ENCODE measurements at places on chromosomes 16 and 17. TPM values are rescaled to one million over a fixed set of nuclear protein-coding genes. Genes with fewer than 3 reads are reported as not detected.
A peak's percentile ranks its signal among the peaks of the same experiment; 100 is the strongest.

Gene LUC7L
- total RNA-seq, result 193 TPM

DNA sequence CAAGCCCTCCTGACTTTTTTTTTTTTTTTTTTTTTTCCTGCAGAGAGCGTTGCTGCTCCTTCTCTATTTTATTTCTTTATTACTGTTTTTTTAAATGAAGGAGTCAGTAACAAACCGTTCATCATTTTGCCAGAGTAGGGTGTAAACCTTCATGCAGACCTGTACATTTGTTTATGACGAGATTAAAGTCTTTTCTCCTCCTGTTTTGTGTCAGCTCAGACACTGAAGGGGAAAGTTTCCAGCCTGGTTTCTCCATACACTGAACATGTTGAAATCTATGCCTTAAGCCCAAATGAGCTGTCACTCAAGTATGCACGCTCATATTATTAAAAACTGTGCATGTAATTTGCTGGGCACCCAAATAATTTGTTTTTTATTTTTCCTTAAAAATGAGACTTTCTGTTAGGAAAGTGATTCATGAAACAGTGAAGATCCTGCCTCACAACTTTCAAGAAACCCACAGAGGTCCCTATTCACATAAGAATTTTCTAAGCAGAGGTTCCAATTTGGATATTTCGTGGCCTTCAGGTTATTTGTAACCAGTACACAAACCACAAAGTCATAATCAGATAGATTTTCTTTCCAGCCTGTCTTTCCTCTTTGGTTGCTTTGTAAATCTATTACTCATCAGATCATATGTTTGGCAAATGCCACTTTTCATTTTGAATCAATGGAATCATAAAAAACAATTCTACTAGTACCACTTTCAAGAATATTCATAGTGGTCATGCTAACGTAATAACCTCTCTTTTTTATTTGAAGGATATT lies 700.3 kb downstream of the MAF start:
- no peaks in the 10 kb centered on the region for H3K27me3 ChIP-seq
- DNase-seq, result no peak
- H3K4me1 ChIP-seq, result no peaks in the 10 kb centered on the region
- no peaks in the 10 kb centered on the region for H3K36me3 ChIP-seq
- no peak overlapping the region for H3K4me3 ChIP-seq

- peak; percentile 83 for DNase-seq
- no peaks in the 10 kb centered on the region for H3K27me3 ChIP-seq
- H3K27ac ChIP-seq, result peak overlapping the region; percentile 97
- no peaks in the 10 kb centered on the region for H3K36me3 ChIP-seq
Observed at GRCh38 chr16:11224894-11225676, 30.9 kb downstream of the SOCS1 start.

DNA sequence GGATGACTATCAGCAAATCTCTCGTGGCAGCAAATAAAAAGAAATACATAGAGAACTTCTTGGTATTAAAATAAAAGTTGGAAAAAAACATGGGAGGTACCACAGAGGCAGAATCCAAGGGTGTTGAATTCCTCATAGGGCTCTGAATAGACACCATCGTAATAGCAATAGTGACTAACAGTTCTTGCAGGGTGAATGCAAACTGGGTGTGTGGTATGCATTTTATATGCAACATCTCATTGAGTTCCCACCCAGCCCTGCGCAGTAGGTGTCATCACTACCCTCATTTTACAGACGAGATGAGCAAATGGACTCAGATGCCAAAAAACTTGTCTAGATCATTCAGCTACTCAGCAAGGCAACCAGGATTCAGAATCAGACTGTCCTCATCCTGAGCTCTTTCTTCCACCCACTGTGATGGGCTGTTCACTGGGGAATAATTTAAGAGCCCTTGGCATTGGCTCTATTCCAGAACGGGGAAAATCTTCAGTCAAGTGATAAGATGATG lies 354.6 kb upstream of the CDH11 start:
- H3K36me3 ChIP-seq, result no peaks in the 10 kb centered on the region
- H3K4me1 ChIP-seq, result no peaks in the 10 kb centered on the region
- no peak for DNase-seq
- no peak overlapping the region for H3K27ac ChIP-seq
- no peaks in the 10 kb centered on the region for H3K27me3 ChIP-seq

- no peak overlapping the region for H3K4me3 ChIP-seq
- H3K4me1 ChIP-seq, result no peaks in the 10 kb centered on the region
- peaks cover 40% of the 10 kb centered on the region for H3K36me3 ChIP-seq
- DNase-seq, result no peak
- H3K27me3 ChIP-seq, result peaks cover 16% of the 10 kb centered on the region
- no peak overlapping the region for H3K27ac ChIP-seq
Observed at GRCh38 chr17:46968224-46968834, 10.7 kb downstream of the RPRML start.

DNA sequence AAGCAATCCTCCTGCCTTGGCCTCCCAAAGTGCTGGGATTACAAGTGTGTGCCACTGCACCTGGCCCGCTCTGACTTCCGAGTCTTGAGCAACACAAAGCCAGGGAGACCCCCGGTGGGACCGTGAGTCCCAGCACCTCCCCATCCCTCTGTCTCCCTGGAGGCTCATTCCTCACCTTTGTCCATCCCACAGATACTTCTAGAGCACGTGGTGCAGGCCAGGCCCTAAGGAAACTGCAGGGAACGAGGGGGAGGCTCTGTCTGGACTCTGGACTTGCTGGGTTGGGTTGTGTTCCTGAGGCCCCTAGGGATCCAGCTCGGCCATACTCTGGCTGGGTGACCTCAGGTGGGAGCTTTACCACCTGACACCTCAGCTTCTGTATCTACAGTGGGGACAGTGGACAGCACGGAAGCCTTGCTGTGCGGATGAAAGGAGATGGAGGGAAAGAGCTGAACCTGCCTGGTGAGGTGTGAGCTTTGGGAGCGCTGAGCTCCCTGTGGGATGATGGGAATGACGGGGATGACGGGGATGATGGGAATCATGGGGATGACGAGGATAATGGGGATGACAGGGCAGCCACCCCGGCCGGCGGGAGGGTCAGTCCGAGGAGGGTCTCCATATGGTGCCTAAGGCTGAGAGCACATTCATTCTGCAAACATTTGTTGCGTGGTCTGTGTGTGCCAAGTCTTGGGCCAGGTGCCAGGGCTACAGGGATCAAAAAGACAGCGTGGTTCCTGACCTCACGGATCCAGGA lies 26.6 kb downstream of the C16orf74 start:
- DNase-seq, result no peak
- peaks cover 24% of the 10 kb centered on the region for H3K36me3 ChIP-seq
- H3K27ac ChIP-seq, result peak overlapping the region; percentile 20
- H3K4me1 ChIP-seq, result no peaks in the 10 kb centered on the region

DNA sequence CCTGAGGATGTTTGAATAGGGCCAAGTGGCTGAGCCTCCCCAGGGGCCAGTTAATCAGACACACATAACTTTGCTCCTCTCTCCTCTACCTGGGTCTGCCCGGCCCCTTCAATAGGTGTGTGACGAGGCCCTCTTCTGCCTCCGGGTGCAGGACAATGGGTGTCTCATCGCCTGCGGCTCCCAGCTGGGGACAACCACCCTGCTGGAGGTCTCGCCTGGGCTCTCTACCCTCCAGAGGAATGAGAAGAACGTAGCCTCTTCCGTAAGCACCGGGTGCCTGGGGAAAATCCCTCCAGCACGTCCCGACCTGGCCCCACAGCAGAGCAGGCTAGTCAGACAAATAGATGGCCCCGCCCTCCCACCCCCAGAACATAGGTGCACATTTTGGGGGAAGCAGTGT lies 16.1 kb upstream of the KIF19 start:
- H3K4me3 ChIP-seq, result no peak overlapping the region
- no peak for DNase-seq
- no peaks in the 10 kb centered on the region for H3K36me3 ChIP-seq
- H3K27me3 ChIP-seq, result peaks cover 4% of the 10 kb centered on the region

GRCh38 chr17:44867841-44868240 lies 20.2 kb downstream of the HIGD1B start:
- H3K4me3 ChIP-seq, result no peak overlapping the region
- H3K27me3 ChIP-seq, result no peaks in the 10 kb centered on the region
- no peak overlapping the region for H3K27ac ChIP-seq
- no peaks in the 10 kb centered on the region for H3K4me1 ChIP-seq
- DNase-seq, result no peak
- peaks cover 20% of the 10 kb centered on the region for H3K36me3 ChIP-seq

DNA sequence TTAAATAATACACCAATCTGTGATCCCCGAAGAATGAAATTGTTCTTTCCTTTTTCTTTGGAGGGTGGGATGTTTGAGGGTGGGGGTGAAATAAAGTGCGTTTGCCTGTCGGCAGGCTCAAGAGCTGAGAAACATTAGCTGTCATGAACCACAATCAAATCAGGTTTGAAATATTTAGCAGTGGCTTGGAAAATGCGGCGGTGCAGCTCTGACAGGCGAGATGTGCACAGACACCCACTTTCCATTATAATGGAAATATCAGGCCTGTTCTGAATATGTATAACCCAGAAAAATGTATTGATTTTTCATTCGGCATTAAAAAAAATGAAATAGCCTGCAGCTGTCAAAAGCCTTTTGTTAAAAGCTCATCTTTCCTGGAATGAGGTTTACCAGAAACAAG lies 212.8 kb downstream of the ZFHX3 start:
- peaks cover 2% of the 10 kb centered on the region for H3K27me3 ChIP-seq
- H3K4me1 ChIP-seq, result no peaks in the 10 kb centered on the region
- H3K4me3 ChIP-seq, result no peak overlapping the region

DNA sequence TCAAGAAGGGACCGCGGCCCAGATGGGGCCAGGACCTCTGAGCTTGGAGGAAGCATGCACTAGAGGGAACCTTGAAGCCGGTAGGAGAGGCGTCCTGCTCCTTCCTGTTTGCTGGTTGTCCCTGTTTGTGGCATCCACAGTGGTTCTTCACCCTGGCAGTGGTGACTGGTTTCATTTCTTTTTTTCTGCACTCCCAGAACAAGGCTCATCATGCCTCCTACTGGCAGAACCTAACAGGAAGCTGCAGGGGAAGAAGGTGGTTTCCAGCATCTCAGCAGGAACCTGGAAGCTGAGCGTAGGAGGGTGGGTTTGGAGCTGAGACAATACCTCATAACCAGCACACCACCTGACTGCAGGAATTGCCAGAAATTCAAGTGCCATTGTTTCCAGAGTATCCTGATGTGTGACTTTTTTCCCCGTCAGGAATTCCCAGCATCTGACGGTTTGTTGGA lies 5.8 kb downstream of the TMEM231 start:
- DNase-seq, result no peak
- H3K36me3 ChIP-seq, result no peaks in the 10 kb centered on the region
- no peak overlapping the region for H3K27ac ChIP-seq
- no peak overlapping the region for H3K4me3 ChIP-seq
- H3K27me3 ChIP-seq, result peaks cover 3% of the 10 kb centered on the region
- peaks cover 2% of the 10 kb centered on the region for H3K4me1 ChIP-seq

Gene RAMP2
- not detected for total RNA-seq

- no peak overlapping the region for H3K27ac ChIP-seq
- H3K36me3 ChIP-seq, result no peaks in the 10 kb centered on the region
Observed at GRCh38 chr16:89925596-89926079, 2.5 kb downstream of the TUBB3 start.

Gene NOG
- total RNA-seq, result 114 TPM

Data from naive thymus-derived CD8-positive, alpha-beta T cell (primary cell).